RPMI7951 (cell line): ENCODE measurements at places on chromosomes 4 and X. TPM values are rescaled to one million over a fixed set of nuclear protein-coding genes. Genes with fewer than 3 reads are reported as not detected.

The PABPC1L2A gene
- total RNA-seq = not detected in 2 replicates

- DNase-seq = peak; percentile 40
Measured at GRCh38 chr4:163166041-163166579, 580 bp downstream of the NAF1 start.

The COX7B gene
- total RNA-seq = 915 and 1,058 TPM in 2 replicates

The RGN gene
- 0.10 TPM in 1 of 2 replicates, not detected in the other for total RNA-seq

- peak; percentile 13 for DNase-seq
Measured at GRCh38 chr4:127203562-127204200, 429.1 kb upstream of the INTU start.

The TCEAL2 gene
- not detected in 2 replicates for total RNA-seq

The CSAG1 gene
- total RNA-seq = 32.1 and 33.2 TPM in 2 replicates

The FGF5 gene
- 3.1 and 5.4 TPM in 2 replicates for total RNA-seq

The BMPR1B gene
- not detected in 2 replicates for total RNA-seq

- no peak for DNase-seq
Measured at GRCh38 chr4:77159806-77160205, 2.8 kb downstream of the CCNG2 start.

The ITIH6 gene
- total RNA-seq = 1.2 TPM in 2 replicates

DNA sequence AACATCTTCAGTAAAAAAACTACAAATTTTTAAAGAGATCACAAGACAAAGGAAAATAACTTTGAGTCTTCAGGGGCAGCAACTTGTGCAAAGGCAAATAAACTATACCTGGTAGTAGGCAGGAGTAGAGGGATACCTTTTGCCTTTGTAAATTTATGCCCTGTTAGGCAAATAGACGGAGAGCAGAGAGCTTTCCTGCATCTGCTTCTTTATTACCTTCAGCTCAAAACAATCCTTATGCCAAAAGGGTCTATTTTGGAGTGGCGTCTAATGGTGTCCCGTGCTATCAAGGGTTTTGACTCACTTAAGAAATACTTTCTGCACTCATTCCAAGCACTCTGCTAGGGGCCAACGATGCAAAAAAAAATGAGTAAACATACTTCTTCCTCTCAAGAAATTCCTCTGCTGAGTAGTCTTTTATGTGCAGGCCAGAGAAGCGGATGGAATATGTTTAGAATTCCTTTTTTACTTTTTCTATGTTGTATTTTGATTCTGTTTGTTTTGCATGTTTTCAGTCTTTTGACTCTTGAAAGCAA, 131.9 kb downstream of the ANXA5 start:
- DNase-seq = no peak

DNA sequence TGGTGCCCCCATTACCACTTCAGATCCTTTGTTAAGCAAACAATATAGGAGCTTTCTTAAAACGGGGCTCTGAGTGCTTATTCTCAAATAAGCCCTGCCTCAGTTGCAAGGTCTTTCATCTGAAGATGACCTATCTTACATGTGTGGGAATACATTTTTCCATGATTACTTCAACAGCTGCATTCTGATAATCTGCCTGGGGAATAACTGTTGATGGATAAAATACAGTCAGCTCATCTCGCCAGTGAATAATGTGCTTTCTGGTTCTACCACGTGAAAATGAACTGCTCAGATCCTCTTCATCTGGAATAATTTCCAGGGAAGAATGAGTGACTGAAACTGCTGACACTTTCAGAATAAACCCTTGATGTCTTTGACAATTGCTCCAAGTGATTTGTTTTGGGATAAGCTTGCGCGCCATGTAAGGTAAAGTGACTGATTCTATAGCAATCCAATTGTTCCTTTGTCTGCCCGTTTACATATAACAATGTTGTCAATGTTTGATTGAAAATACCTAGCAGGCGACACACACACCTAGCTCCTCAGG, 161.3 kb downstream of the RTL9 start:
- DNase-seq = no peak
